Mucosa of gallbladder (tissue), 1 donor: ENCODE measurements at places on chromosomes 7 and 10. TPM values are rescaled to one million over a fixed set of nuclear protein-coding genes. Genes with fewer than 3 reads are reported as not detected.
A peak's percentile ranks its signal among the peaks of the same experiment; 100 is the strongest.

Gene NACAD
- 4.9 TPM for total RNA-seq

GRCh38 chr7:128867241-128867640 is 4.6 kb downstream of the ATP6V1F start:
- DNase-seq: no peak

Gene VSIR
- total RNA-seq: 83.9 TPM

GRCh38 chr10:102775201-102775934 is 31.6 kb downstream of the WBP1L start:
- peak; percentile 33 for DNase-seq

DNA sequence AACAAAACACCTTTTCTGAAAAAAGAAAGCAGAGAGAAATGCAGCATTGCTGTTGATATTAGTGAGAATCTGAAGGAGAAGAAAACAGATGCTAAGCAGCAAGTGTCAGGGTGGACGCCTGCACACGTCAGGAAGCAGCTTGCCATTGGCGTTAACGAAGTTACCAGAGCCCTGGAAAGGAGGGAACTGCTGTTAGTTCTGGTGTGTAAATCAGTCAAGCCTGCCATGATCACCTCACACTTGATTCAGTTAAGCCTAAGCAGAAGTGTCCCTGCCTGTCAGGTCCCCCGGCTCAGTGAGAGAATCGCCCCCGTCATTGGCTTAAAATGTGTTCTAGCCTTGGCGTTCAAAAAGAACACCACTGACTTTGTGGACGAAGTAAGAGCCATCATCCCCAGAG is 6.4 kb downstream of the RPP38 start:
- DNase-seq: no peak

Gene CDHR1
- 0.66 TPM for total RNA-seq

Gene CRHR2
- 0.12 TPM for total RNA-seq

Gene RASA4B
- total RNA-seq: 24.7 TPM

GRCh38 chr10:73810735-73811465 is 498 bp downstream of the NDST2 start:
- DNase-seq: no peak

GRCh38 chr10:62978482-62978881 is 154.6 kb upstream of the NRBF2 start:
- DNase-seq: no peak

DNA sequence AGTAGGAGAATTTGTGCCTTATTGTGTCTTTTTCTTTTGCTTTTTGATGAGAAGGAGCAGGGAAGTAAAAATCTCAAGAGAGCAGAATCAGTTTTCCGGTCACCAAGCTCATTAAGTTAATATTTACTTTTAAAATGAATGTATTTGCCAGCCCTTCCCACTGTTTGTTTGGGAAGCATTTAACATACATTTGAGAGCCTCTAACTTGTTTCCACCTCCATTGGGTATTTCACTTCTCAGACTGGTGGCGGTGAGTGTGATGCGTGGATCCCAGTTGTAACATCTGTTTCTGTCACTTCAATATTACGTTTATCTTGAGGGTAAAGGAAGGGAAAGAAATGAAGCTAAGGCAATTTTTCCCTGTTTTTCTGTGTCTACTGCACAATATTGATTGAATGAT is 22.8 kb downstream of the CDK14 start:
- DNase-seq: no peak

DNA sequence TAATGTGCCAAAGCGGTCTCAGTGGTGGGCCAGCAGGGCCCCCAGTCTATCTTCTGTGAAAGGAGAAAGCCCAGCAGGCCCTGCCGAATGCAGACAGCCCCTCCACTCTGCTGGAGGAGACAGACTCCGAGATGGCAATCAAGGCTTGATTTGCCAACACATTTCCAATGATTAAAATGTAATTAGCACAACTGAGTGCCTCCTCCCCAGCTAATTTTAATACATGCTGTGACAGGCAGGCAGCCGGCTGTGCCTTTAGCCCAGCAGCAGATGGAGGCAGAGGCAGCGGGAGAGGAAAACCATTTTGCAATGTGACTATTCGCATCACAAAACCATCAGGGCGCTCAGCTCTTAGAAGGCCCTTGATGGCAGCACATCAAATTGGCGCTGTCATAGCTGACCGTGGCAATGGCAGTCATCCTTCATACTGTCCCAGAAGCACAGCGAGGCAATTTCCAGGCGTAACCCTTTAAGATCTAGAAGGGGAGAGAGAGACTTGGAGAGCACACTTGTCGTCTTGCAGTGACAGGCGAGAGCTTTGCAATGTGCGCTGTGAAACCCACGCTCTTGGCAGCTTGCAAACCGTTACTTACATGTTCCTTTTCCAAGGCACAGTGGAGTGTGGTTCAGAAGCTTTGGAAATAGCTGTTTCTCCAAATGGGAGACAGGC is 714.8 kb upstream of the GALNT17 start:
- DNase-seq: no peak

GRCh38 chr7:99002827-99003212 is 124.5 kb downstream of the TRRAP start:
- no peak for DNase-seq

GRCh38 chr10:117775526-117775925 is 233.0 kb downstream of the EMX2 start:
- no peak for DNase-seq

GRCh38 chr10:69749178-69750010 is 52.3 kb upstream of the COL13A1 start:
- DNase-seq: no peak

Gene IKZF1
- total RNA-seq: 17.4 TPM

DNA sequence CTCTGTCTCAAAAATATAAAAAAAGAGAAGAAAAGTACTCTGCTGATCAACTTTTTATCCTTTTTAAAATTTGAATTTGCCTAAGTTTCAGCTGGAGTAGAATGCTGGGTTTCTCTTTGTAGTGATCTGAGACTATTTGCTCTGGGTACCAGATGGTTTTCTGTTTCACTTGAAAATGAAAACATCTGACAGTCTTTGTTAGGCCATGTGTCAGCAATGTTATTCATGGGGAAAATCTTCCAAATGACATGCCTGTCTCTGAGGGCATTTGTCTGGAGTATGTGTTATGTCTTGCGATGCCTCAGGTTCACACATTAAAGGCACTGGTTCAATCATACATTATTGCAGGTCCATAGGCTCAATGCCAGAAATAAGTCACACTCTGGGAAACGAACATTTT is 175.3 kb upstream of the TMEM229A start:
- no peak for DNase-seq

DNA sequence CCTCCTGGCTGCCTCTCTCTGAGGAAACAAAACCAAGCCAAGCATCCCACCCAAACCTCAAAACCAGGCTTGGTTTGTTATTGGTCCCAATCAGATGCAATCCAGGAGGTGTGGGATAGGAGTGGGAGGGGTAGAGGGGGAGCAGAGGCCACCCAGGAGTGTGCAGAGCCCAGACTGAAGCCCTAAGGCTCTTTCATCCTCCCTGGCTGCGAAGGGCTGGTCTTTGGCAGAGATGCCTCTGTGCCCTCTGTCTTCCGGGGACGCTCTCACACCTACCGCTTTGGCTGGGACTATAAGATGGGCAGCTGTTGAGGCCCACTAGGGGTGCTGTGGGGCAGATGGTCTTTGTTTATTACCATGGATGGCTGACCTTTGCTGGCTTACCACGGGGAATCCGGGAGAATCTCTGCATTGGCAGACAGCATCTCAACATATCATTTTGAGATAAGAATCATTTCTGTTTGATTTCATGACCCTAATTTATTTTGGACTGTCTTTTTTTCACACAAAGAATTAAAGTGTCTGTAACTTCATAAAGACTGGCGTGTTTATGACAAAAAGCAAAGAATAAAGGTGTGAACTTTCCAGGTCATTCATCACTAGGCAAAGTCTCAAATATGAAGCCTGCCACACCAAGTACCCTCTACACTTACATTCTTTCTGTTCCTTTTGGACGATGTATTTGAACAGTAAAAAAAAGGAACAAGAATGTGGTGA is 6.5 kb upstream of the DENND2A start:
- DNase-seq: no peak

DNA sequence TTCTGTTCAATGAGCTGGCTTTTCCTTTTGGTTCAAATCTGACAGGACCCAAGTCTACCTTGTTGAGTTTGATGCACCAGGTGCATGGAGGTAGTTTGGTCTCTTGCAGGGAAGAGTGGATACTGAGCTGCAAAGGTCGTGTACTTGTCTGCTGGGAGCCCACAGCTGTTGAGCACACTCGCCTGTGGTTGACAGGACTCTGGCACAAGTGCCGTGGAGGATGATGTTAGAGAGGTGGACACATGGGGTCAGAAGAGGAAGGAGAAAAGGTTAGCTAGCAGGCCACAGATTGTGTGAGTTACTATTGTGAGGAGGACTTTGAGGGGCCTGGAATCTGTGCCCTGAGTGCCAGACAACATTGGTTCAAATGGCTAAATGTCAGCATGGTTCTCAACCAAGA is 197.3 kb downstream of the CREB5 start:
- DNase-seq: no peak

Gene SPDYE6
- not detected for total RNA-seq

Gene AKR1C3
- total RNA-seq: 553 TPM

Gene HMX3
- total RNA-seq: 1.6 TPM

DNA sequence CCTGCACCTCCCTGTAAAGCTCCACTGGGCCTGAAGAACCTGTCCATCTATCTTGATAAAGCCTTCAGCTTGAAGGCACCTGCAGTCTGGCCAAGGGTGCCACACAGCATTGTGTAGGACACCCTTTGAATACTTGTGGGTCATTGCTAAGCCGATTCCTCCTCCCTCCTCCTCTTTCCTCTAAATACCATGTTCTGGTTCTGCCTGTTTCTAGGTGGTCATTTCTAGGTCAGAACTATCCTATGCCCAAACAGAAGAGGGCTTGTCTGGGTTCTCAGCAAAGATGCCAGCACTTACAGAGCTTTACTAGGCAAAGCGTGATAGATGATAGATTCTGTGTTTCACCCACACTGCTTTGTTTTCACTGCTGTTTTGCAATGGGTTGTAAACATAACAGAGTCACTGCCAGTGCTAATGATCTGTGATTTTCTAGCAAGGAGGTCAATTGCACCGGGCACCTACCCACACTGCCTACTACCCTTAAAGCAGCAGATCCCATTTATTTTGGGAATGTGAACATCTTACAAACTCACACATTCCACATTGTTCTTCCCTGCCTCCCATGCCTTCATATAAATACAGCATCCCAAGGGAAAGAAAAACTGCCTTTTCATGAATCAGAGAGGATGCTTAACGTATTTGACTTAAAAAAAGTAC is 279.1 kb upstream of the PITRM1 start:
- DNase-seq: no peak

GRCh38 chr7:17552952-17553351 is 254.5 kb downstream of the AHR start:
- no peak for DNase-seq

DNA sequence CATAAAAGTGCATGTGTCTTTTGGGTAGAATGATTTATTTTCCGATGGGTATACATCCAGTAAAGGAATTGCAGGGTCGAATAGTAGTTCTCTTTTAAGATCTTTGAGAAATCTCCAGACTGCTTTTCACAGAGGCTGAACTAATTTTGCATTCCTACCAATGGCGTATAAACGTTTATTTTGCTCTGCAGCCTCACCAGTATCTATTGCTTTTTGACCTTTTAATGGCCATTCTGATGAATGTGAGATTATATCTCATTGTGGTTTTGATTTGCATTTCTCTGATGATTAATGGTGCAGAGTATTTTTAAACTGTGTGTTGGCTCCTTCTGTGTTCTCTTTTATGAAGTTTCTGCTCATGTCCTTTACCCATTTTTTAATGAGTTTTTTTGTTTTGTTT is 1020.1 kb downstream of the NXPH1 start:
- no peak for DNase-seq

DNA sequence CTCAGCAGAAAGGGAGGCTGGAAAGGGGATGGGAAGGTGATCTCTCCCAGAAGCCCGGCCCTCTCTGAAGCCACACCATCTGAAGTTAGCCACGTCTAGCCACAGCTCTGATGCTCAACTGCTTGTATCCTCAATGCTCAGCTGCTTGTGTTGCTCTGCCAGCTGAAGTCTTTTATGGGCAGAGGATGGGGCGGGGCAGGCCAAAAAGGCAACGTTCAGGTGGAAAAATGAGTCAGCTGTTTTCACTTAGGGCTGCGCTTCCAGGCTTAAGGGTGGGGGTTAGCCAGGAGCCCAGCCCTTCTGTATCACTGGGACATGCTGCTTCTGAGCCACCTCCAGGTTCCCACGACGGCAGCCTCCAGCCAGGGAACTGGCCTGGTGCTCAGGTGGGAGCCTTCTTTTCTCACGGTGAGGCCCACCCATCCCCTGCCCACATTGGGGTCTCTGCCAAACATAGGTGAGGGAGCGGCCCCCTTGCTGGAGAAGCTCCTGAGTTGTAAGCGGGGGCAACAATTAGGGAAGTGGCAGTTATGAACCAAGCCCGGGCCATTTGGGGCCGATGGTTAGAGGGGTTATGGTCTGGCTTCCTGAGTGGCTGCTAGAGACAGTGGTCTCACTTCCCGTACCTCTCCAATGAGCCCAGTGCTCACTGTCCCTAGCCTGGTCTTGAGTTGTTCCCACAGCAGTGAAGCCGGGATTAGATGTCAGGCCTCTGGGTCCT is 44.9 kb upstream of the CNPY1 start:
- no peak for DNase-seq

Gene DNAJC12
- 11.7 TPM for total RNA-seq

- DNase-seq: no peak
Observed at GRCh38 chr10:88347022-88347421, 236.1 kb downstream of the RNLS start.

- no peak for DNase-seq
Observed at GRCh38 chr10:22438711-22439110, 93.4 kb downstream of the SPAG6 start.

DNA sequence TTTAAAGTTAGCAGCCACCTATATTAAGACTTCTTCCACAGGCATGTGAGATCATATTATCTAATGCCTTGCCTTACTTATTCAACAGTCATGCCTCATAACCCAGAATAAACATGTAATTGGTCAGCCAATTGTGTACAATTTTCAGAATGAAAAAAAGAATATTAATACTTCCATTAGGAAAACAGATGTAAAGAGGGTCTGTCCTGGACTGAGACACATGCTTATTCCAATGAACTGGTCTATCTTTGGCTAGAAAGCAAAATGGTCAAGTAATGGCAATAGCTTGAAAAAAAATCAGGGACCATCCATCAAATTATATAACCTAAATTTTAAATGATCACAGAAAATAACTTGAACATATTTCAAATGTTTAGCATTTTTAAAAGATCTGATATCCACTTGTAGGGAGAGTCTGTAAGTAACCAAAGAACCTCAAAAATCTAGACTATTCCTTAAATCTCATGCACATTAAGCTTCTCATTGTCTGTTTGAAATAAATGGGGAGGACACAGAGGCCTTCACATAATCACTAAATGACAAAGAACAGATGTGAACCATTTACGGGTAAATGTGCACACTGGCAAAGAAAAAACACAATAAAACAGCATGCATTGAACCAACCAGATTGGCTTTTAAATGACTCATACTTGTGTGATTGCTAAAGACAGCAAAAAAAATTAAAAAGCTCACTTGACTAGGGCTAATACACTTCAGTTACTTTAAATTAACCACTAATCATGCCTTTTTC is 568.8 kb upstream of the PCDH15 start:
- no peak for DNase-seq

DNA sequence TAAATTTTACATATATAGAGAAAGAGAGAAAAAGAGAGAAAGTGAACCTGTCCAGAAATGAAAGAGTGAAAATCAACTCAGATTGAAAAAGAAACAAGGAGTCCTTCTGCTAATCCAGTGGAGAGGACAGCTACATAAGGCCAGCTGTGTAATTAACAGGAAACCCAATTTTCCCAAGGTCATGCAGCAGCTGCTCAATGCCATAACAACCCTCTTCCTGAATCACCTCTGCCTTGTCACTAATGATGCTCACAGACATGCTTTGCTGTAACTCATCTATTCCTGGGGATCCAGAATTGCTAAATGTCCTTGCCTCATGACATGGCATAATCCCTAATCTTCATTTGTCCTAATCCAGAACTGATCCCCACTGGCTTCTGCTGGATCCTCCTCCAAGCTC is 288.6 kb downstream of the NEBL start:
- no peak for DNase-seq

Gene ODAD2
- 0.86 TPM for total RNA-seq
